HCT116 (cell line): ENCODE measurements at places on chromosomes 3 and 15. TPM values are rescaled to one million over a fixed set of nuclear protein-coding genes. Genes with fewer than 3 reads are reported as not detected.
A peak's percentile ranks its signal among the peaks of the same experiment; 100 is the strongest.

DNA sequence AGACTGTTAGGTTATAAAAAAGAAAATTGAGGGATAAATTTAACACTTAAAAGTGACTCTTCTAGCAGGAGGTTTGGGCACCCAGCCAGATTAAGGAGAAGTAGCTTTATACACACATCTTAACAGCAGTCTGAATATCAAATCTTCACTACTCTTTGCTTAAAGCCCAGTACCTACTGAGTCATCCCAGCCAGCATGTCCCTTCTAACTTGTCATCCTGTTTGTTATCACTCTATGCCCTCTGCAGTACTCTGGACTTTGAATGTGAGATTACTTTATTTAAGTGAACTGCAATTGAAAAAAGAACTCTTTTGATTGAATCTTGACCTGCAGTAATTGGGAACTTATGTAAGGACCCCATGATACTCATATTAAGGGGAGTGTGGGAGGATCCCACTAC lies 77.6 kb downstream of the FHIT start:
- no peaks in the 10 kb centered on the region for H3K36me3 ChIP-seq
- peaks cover 8% of the 10 kb centered on the region; the same call in 1 of the 2 replicates for H3K4me1 ChIP-seq
- no peak for DNase-seq

DNA sequence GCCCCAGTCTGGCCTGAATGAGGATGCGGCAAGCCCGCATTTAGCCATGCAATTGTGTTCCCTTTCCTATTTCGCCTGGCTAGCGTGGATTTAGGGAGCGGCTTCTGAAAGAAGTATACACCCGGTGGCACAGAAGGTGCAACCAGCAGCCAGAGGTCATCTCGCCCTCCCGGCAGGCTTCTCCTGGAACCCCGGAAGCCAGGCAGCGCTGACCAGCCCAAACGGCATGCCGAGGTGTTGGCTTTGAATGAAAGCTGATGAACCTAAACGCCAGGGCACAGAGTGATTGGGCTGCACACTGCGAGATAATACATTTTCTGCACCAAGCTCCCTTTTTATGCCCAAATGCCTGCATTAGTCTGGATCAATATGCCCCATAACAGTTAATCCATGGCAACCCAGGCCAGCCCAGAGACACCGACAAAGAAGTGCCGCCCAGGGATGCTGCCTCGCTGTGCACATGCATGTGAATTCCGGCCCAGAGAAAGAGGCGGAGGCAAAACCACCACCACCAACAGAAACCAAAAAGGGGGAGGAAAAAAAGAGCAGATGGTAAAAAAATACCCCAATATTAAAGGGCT lies 1.4 kb downstream of the SRGAP3 start:
- no peak for DNase-seq
- no peaks in the 10 kb centered on the region for H3K36me3 ChIP-seq
- no peaks in the 10 kb centered on the region for H3K27me3 ChIP-seq
- no peak overlapping the region for H3K4me3 ChIP-seq
- H3K27ac ChIP-seq = no peak overlapping the region

- no peaks in the 10 kb centered on the region for H3K27me3 ChIP-seq
- no peaks in the 10 kb centered on the region for H3K4me1 ChIP-seq
- H3K4me3 ChIP-seq = no peak overlapping the region
- no peaks in the 10 kb centered on the region for H3K36me3 ChIP-seq
- H3K27ac ChIP-seq = no peak overlapping the region
- DNase-seq = no peak
Measured at GRCh38 chr3:17423786-17424536, 318.5 kb downstream of the TBC1D5 start.

DNA sequence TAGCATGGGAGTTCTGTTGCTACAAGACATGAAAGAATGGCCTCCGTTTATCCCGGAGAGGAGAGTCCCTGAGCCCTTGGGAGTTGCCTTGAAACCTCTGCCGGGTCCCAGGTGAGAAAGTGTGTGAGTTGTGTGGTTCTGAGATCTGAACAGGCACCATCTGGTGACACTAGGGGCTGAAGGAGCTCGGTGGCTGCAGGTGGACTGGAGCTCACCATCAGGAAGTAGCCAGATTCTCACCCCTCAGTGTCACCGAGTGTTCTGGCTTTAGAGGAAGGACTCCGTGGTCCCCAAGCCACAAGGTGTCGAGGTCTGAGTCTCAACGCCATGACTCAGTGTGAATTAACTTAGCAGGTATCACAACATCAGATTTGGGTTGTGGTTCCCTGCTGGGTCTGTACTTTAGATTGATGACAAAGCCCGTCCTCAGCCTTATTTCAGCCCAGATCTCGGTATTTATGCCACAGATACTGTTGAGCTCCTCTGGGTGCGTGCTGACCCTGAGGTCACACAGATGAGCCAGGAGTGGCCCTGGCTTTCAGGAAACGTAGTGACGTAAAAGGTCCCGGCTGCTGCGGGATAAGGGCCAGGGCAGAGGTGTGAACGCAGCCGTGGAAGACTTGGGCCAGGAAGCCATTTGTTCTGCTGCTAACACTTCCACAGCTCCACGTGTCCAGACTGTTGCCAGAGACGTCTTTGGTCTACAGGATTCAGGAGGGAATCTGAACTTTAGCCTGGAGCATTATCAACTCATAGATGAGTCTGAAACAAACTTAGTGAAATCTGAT lies 54.4 kb downstream of the PGPEP1L start:
- H3K36me3 ChIP-seq = no peaks in the 10 kb centered on the region
- H3K4me1 ChIP-seq = no peaks in the 10 kb centered on the region
- no peak for DNase-seq
- no peaks in the 10 kb centered on the region for H3K27me3 ChIP-seq
- no peak overlapping the region for H3K27ac ChIP-seq
- no peak overlapping the region for H3K4me3 ChIP-seq

GRCh38 chr3:141877911-141878310 lies 1.5 kb downstream of the ATP1B3 start:
- H3K4me3 ChIP-seq = peak overlapping the region; percentile 69
- no peak for DNase-seq
- peaks cover 12% of the 10 kb centered on the region for H3K4me1 ChIP-seq
- no peaks in the 10 kb centered on the region for H3K27me3 ChIP-seq
- peak overlapping the region; percentile 91; the same call in 1 of the 2 replicates for H3K27ac ChIP-seq
- no peaks in the 10 kb centered on the region for H3K36me3 ChIP-seq

GRCh38 chr15:98866511-98866910 lies 141.1 kb downstream of the PGPEP1L start:
- H3K36me3 ChIP-seq = no peaks in the 10 kb centered on the region
- H3K27ac ChIP-seq = peak overlapping the region; percentile 46; the same call in 1 of the 2 replicates
- no peaks in the 10 kb centered on the region for H3K27me3 ChIP-seq
- H3K4me3 ChIP-seq = peak overlapping the region; percentile 58

GRCh38 chr15:41599061-41599460 lies 40.0 kb downstream of the TYRO3 start:
- no peak for DNase-seq
- peaks cover 6% of the 10 kb centered on the region; the same call in 1 of the 2 replicates for H3K4me1 ChIP-seq
- H3K27me3 ChIP-seq = no peaks in the 10 kb centered on the region
- H3K36me3 ChIP-seq = no peaks in the 10 kb centered on the region
- no peak overlapping the region for H3K4me3 ChIP-seq

DNA sequence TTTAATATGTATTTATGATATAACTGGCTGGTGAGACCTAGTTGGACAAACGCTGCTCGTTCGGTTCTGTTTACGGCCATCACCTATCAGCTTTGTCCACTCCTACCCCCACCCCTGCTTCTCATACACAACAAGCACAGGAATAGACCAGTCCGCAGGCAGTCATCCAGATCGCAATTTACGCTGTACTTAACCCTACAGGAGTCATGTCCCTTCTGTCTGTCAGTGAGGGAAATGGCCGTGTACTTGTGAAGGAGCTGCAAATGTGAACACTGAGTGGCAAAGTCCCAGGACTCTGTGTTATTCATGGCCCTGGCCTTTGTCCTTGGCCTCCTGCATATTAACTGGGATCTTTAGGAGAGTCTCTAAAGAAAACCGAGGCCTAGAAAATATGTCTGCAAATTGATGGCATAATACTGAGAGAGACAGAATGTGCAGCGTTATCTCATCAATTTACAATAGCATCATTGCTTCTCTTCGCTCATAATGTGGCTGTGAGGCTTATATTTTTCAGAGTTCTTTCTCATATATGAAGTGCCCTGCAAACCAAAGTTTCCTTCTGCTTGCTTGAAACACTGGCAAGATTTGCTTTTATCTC lies 7.2 kb upstream of the ABHD10 start:
- no peak overlapping the region for H3K4me3 ChIP-seq
- peaks cover 29% of the 10 kb centered on the region for H3K36me3 ChIP-seq
- H3K27me3 ChIP-seq = no peaks in the 10 kb centered on the region

DNA sequence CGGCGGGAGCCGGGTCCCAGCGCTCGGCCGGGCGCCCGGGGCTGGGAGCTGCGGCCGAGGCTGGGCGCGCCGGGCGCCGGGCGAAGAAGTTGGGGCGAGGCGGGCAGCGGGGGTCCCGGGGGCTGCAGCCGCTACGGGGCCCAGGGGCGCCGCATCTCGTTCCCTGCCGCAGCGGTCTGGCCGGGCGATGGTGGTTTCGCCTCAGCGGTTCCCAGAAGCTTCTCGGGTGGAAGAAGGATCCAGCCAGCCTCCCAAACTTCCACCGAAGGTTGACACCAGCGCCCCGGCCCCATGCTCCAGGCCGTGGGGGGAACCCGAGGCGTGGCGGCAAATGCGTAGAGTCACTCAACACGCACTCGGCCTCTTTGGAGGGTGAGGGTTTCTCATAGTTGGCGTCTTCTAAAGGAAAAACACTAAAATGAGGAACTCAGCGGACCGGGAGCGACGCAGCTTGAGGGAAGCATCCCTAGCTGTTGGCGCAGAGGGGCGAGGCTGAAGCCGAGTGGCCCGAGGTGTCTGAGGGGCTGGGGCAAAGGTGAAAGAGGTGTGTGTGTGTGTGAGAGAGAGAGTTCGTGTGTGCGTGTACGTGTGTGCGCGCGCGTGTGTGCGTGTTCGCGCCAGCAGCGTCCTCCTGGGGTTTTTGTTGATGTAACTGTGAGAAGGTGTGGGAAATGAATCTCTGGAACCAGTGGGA lies 940 bp downstream of the BOC start:
- peak overlapping the region; percentile 81 for H3K4me3 ChIP-seq
- no peaks in the 10 kb centered on the region for H3K36me3 ChIP-seq
- H3K27me3 ChIP-seq = no peaks in the 10 kb centered on the region
- peaks cover 7% of the 10 kb centered on the region for H3K4me1 ChIP-seq
- no peak overlapping the region; the same call in 1 of the 2 replicates for H3K27ac ChIP-seq
- no peak for DNase-seq

DNA sequence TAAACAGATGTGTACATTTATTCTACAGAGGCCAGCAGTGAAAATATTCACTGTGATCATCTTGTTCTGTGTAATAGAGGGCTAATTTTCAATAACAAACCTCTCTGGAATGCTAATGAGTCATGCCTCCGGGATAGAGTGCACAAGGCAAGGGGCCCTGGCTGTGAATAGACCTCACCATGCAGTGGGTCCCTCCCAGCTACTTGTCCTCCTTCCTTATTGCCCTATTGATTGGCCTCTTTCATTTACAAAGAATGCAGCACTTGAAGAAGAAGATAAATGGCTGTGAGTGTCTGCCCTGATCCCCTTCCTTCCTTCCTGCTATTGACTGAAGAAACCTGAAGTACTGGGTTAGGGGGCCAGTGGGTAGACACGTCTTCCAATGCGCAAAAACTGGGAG lies 436.3 kb downstream of the WDR72 start:
- H3K4me1 ChIP-seq = no peaks in the 10 kb centered on the region
- no peaks in the 10 kb centered on the region for H3K27me3 ChIP-seq
- H3K27ac ChIP-seq = no peak overlapping the region
- no peaks in the 10 kb centered on the region for H3K36me3 ChIP-seq
- no peak overlapping the region for H3K4me3 ChIP-seq

DNA sequence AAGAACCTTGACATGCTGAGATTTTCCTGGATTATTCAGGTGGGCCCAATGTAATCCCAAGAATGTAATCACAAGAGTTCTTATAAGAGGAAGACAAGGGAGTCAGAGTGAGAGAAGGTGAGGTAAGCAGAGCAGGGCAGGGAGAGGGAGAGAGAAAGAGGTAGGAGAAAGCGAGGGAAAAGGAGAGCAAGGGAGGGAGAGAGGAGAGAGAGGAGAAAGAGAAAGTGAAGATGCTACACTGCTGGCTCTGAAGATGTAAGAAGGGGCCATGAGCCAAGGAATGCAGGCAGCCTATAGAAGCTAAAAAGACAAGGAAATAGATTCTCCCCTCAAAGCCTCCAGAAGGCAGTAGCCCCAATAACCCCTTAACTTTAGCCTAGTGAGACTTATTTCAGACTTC lies 28.7 kb upstream of the FAM98B start:
- no peaks in the 10 kb centered on the region for H3K27me3 ChIP-seq
- DNase-seq = no peak
- no peaks in the 10 kb centered on the region for H3K36me3 ChIP-seq
- no peak overlapping the region for H3K4me3 ChIP-seq
- no peak overlapping the region for H3K27ac ChIP-seq

DNA sequence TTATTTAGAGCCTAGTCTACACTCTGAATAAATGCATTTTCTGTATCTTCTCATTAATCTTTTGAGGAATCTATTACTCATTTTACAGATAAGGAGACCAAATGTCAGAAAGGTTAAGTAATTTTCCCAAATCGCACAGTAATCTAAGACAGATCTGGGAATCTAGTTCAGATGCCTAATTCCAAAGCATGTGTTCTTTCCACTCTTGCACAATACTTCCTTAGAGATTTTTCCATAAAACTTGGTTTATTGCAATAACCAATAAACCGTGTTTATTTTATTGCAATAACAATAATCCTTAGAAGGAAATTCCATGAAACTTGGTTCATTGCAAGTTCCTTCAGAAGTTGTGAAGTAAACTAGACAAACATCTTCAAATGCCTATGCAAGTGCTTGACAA lies 17.4 kb upstream of the COL8A1 start:
- no peak overlapping the region for H3K27ac ChIP-seq
- no peaks in the 10 kb centered on the region for H3K4me1 ChIP-seq
- no peak overlapping the region for H3K4me3 ChIP-seq
- H3K27me3 ChIP-seq = peaks cover 23% of the 10 kb centered on the region
- no peak for DNase-seq

DNA sequence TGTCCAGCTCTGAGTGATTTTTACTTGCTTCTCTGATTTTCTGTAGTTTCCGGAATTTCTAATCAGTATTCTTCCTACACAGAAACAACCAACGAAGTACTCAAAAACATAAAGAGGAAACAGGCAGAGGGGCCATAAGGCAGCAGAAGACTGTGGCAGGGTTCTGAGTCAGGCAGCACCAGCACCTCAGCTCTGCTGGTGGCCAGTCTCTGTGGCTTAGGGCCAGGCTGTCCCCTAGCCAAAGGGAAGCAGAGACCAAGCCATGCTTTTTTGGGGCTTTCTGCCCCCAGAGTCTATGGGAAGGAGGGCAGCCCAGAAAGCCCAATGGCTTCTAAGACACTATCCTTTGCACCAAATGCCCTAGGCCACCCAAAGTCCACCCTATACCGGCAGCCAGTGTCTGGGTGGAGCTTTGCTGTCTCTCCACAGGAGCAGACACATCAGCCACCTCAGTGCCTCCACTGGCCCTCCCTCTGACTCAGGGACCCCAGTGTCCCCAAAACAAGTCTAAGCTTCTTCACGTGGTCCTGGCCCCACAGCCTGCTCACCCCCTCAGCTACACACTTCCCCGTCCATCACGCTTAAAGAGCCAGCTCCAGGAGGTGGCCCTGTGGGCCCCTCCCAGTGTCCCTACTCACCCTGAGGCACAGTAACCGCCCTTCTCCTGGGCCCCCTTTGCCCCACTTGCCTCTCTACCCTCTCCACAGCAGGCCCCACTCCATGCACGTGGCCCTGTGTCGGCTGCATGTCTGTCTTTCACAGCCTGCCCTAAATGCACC lies 46.2 kb downstream of the CCDC12 start:
- H3K4me3 ChIP-seq = no peak overlapping the region
- peaks cover 7% of the 10 kb centered on the region; the same call in 1 of the 2 replicates for H3K36me3 ChIP-seq
- peaks cover 41% of the 10 kb centered on the region for H3K4me1 ChIP-seq
- H3K27me3 ChIP-seq = no peaks in the 10 kb centered on the region
- no peak for DNase-seq
- H3K27ac ChIP-seq = peak overlapping the region; percentile 21; the same call in 1 of the 2 replicates

Gene GADL1
- not detected for total RNA-seq

Gene PLA2G4E
- not detected for total RNA-seq

Gene CTXN2
- not detected for total RNA-seq

Gene DOCK3
- 4.2 TPM for total RNA-seq
